Mesothelial cell of epicardium (in vitro differentiated cells): ENCODE measurements at places on chromosomes 5 and 9.
A peak's percentile ranks its signal among the peaks of the same experiment; 100 is the strongest.

DNA sequence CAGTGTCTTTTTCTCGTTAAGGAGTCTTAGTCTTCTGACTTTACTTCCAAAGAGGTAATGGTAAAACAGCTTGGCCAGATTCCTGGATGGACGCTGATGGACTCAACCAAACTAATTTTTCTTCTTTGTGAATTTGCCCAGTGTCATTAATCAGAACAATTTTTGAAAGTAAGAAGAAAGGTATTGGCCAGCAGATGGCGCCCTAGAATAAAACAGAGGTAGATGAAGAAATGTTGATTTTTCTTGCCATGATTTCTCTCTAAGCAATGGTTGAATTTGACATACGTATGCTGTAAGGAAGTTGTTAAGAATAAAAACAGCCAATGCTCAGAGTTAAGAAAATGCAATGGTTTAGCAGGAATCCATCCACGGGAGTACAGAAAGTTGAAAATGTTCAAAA is 500.0 kb downstream of the DIRAS2 start:
- H3K27ac ChIP-seq, result no peak overlapping the region
- no peak overlapping the region for H3K4me3 ChIP-seq
- no peaks in the 10 kb centered on the region for H3K4me1 ChIP-seq
- no peaks in the 10 kb centered on the region for H3K36me3 ChIP-seq

- H3K27me3 ChIP-seq, result no peaks in the 10 kb centered on the region
- H3K27ac ChIP-seq, result peak overlapping the region; percentile 50
- H3K4me3 ChIP-seq, result no peak overlapping the region
- peaks cover 48% of the 10 kb centered on the region for H3K4me1 ChIP-seq
- H3K36me3 ChIP-seq, result no peaks in the 10 kb centered on the region
- DNase-seq, result no peak
These were observed 43.8 kb downstream of the WDR36 start for GRCh38 chr5:111135946-111136345.

- DNase-seq, result no peak
- H3K36me3 ChIP-seq, result no peaks in the 10 kb centered on the region
- no peak overlapping the region for H3K4me3 ChIP-seq
- H3K27ac ChIP-seq, result no peak overlapping the region
These were observed 205.0 kb upstream of the DMRTA1 start for GRCh38 chr9:22241611-22242010.

- peaks cover 14% of the 10 kb centered on the region for H3K4me1 ChIP-seq
- H3K27me3 ChIP-seq, result no peaks in the 10 kb centered on the region
- DNase-seq, result no peak
- H3K27ac ChIP-seq, result no peak overlapping the region
These were observed 58.4 kb upstream of the STK32A start for GRCh38 chr5:147176422-147176821.

- H3K4me1 ChIP-seq, result peaks cover 22% of the 10 kb centered on the region
- no peak for DNase-seq
- H3K27me3 ChIP-seq, result no peaks in the 10 kb centered on the region
- peak overlapping the region; percentile 38 for H3K27ac ChIP-seq
- no peaks in the 10 kb centered on the region for H3K36me3 ChIP-seq
- no peak overlapping the region for H3K4me3 ChIP-seq
These were observed 76.9 kb downstream of the RGS3 start for GRCh38 chr9:113540466-113540865.

DNA sequence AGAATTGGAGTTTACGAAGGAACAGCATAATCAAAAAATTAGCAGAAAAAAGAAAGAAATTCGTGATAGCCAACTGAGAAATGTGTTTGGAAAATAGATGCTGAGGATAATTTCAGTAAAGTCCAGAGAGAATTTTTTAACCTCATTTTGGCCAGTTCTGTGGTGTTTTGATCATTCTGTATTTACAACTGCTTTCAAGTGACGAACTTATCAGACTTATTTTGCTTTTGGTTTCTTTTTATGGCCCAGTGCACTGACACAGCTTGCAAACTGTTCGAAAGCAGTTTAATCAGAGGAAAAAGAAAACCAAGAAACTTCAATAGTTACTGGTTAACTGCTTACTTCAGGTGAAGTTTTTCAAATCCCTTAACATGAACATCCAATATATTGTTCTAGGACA is 1.9 kb downstream of the SDHA start:
- peaks cover 7% of the 10 kb centered on the region for H3K36me3 ChIP-seq
- H3K4me1 ChIP-seq, result peaks cover 33% of the 10 kb centered on the region
- no peak for DNase-seq
- no peak overlapping the region for H3K27ac ChIP-seq
- H3K4me3 ChIP-seq, result peak overlapping the region; percentile 92

GRCh38 chr5:165327631-165328030 is 1822.2 kb downstream of the MAT2B start:
- H3K4me1 ChIP-seq, result peaks cover 2% of the 10 kb centered on the region
- no peak overlapping the region for H3K27ac ChIP-seq
- H3K27me3 ChIP-seq, result no peaks in the 10 kb centered on the region
- H3K4me3 ChIP-seq, result no peak overlapping the region

- no peak overlapping the region for H3K4me3 ChIP-seq
- H3K4me1 ChIP-seq, result no peaks in the 10 kb centered on the region
- H3K36me3 ChIP-seq, result no peaks in the 10 kb centered on the region
These were observed 1135.9 kb upstream of the WWC1 start for GRCh38 chr5:167155387-167156005.

GRCh38 chr5:58985759-58986158 is 402.9 kb downstream of the RAB3C start:
- peaks cover 26% of the 10 kb centered on the region for H3K36me3 ChIP-seq
- peaks cover 23% of the 10 kb centered on the region for H3K4me1 ChIP-seq
- H3K4me3 ChIP-seq, result no peak overlapping the region
- H3K27ac ChIP-seq, result peak overlapping the region; percentile 31

DNA sequence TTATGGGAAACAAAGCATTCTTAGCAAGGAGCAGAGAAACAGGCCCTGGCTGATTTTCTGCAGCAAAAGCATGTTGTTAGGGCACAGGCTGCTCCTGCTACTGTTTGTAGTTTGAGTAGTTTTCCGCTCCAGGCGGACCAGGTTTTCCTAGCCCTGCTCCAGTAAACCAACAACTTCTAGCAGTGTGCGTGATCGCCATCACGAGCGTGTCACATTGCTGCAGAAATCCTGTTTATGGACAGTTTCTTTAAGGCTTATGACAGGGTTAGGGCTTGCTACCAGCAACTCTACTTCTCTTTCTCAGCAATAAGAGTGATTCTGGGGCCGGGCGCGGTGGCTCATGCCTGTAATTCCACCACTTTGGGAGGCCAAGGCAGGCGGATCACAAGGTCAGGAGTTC is 803.9 kb upstream of the CDH10 start:
- H3K4me3 ChIP-seq, result no peak overlapping the region
- no peak overlapping the region for H3K27ac ChIP-seq
- H3K27me3 ChIP-seq, result no peaks in the 10 kb centered on the region
- H3K4me1 ChIP-seq, result peaks cover 26% of the 10 kb centered on the region

GRCh38 chr5:135705941-135706466 is 127.2 kb upstream of the CXCL14 start:
- peaks cover 45% of the 10 kb centered on the region for H3K4me1 ChIP-seq
- H3K27me3 ChIP-seq, result no peaks in the 10 kb centered on the region
- no peak for DNase-seq
- H3K4me3 ChIP-seq, result no peak overlapping the region

DNA sequence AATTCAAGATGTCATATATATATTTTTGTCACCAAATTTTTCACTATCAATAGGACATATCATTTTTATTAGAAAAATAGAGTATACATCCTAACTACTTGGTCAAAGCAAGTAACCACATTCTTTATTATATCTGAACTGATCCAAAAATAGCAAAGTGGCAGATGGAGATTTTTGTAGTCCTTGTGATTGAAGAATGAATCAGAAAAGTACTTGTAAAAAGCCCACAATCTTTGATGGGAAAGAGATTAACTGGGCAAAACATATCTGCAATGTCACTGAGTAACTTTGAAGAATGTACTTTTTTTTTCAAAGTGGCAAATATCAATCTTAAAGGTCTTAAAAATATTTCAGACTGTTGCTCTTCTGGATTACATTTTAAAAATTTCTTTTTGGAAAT is 1040.6 kb upstream of the SEMA6A start:
- H3K27me3 ChIP-seq, result no peaks in the 10 kb centered on the region
- H3K27ac ChIP-seq, result no peak overlapping the region

- H3K27me3 ChIP-seq, result peaks cover 15% of the 10 kb centered on the region
- no peaks in the 10 kb centered on the region for H3K36me3 ChIP-seq
- no peak overlapping the region for H3K4me3 ChIP-seq
- peaks cover 38% of the 10 kb centered on the region for H3K4me1 ChIP-seq
These were observed 21.3 kb downstream of the KCTD16 start for GRCh38 chr5:144191998-144192397.

DNA sequence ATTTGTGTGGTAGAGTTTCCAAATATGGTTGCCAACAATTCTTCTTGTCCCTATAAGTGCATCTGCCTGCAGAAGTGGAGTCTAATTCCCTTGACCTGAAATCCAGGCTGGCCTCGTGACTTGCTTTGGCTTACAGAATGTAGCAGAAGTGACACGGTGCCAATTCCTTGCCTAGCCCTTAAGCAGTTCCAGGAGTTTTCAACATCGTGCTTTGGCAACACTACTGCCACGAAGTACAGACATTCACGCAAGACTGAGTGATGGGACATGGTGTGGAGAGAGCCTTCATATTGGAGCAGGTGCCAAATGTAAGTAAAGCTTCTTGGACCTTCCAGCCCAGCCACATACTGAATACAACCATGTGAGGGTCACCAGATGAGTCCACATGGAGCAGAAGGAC is 92.9 kb upstream of the NEK6 start:
- no peak overlapping the region for H3K4me3 ChIP-seq
- H3K36me3 ChIP-seq, result no peaks in the 10 kb centered on the region
- H3K4me1 ChIP-seq, result no peaks in the 10 kb centered on the region
- peaks cover 42% of the 10 kb centered on the region for H3K27me3 ChIP-seq
- no peak for DNase-seq

DNA sequence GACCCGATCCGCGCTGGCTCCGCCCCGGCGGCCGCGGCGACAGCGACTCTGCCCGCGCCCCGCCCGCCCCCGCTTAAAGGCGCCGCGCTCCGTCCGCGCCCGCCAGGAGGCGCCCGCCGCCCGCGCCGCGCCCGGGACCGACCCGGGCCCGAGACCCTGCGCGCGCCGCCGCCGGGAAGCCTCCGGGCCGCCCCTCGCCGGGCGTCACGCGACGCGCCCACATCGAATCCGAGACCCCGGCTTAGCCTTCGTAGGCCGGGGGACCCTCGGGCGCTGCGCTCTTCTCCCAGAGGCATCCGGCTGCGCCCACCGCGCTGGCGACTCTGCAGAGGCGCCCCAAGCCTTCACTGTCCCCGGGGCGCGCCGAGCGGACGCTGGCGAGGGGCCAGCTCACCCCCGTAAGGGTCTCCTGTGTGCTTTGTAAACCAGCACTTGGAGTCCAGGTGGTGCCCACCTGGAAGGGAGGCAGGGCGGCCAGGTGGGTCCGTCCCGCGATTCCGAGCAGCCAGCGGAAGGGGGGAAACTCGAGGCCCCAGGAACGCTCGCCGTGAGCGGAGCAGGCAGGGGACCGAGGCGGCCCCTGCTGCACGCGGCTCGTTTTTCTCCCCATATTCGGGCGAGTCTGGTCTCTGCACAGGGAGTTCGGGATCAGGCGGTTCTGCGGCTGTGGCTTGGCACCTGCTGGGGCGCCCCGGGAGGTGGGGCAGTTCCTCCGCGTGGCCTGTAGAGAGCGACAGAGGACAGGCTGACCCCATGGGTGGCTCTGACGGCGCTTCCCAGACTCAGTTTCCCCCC is 423 bp upstream of the ABCA2 start:
- H3K27ac ChIP-seq, result no peak overlapping the region
- no peaks in the 10 kb centered on the region for H3K27me3 ChIP-seq
- no peaks in the 10 kb centered on the region for H3K36me3 ChIP-seq
- peak overlapping the region; percentile 68 for H3K4me3 ChIP-seq
- DNase-seq, result peak; percentile 59
- H3K4me1 ChIP-seq, result peaks cover 8% of the 10 kb centered on the region

DNA sequence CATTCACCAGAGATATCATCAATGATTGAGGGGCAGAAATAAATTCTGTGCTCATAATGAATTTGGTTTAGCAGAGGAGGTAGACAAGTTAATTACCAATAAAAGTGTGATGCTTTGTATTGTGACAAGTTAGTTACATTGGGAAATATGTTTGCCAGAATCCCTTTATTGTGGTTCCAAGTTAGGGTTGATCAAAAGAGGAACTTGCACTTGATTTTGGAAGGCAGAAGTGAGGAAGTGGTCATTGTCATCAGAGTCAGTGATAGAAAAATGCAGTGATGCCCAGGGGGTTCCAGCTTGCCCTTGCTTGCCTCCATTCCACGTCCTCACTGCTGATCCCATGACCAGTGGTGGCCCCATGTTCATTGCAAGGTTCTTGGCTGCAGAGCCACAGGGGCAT is 69.7 kb downstream of the SVEP1 start:
- no peaks in the 10 kb centered on the region for H3K4me1 ChIP-seq
- no peak overlapping the region for H3K27ac ChIP-seq
- DNase-seq, result no peak
- H3K4me3 ChIP-seq, result no peak overlapping the region

- H3K4me1 ChIP-seq, result no peaks in the 10 kb centered on the region
- H3K4me3 ChIP-seq, result no peak overlapping the region
- H3K27ac ChIP-seq, result no peak overlapping the region
- no peaks in the 10 kb centered on the region for H3K27me3 ChIP-seq
These were observed 634.0 kb downstream of the MAT2B start for GRCh38 chr5:164139423-164139822.

- H3K4me1 ChIP-seq, result peaks cover 4% of the 10 kb centered on the region
- no peak overlapping the region for H3K27ac ChIP-seq
- DNase-seq, result no peak
- no peaks in the 10 kb centered on the region for H3K36me3 ChIP-seq
- peaks cover 62% of the 10 kb centered on the region for H3K27me3 ChIP-seq
- H3K4me3 ChIP-seq, result no peak overlapping the region
These were observed 55.2 kb upstream of the PCA3 start for GRCh38 chr9:76709020-76709419.

DNA sequence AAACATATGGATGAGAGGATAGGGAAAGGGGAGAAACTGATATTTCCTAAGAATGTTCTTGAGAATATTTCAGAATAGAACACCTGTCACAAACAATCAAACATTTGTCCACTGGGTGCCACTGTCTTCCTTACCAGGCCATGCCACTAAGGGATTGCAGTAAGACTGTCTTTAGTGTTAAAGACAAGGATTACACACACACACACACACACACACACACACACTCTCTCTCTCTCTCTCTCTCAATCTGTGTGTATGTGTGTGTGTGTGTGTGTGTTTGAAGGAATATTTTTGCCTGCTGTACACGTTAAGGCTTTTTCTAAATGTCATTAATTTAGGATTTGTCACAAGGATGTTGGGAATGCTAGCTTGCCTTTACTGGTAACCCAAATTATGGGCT is 54.4 kb downstream of the CCDC192 start:
- no peak for DNase-seq
- H3K27me3 ChIP-seq, result no peaks in the 10 kb centered on the region
- H3K36me3 ChIP-seq, result no peaks in the 10 kb centered on the region
- peaks cover 49% of the 10 kb centered on the region for H3K4me1 ChIP-seq
- H3K4me3 ChIP-seq, result no peak overlapping the region
- H3K27ac ChIP-seq, result no peak overlapping the region
